ENCODE measurements at places on chromosomes 4 and X.

- DNase-seq: no peak
Measured at GRCh38 chr4:169952236-169953002, 73.8 kb downstream of the MFAP3L start.

DNA sequence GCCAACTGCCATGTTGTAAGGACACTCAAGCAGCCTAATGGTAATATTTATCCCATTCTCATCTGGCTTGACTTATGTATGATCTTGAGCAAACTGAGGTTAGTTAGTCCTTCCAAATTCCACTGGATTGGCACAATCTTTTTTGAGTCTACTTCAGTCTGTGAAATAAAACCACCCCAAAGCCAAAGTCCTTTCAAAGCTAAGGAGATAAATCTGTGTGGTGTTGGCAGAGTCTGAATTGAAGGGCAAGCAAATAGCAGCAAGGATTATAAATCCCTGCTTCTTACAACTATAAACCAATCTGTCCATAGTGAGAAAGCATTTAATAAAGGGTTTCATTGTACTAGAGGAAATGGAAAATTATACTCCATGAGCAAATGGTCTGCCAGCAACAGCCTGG is 233.9 kb upstream of the GLRA2 start:
- DNase-seq: no peak

DNA sequence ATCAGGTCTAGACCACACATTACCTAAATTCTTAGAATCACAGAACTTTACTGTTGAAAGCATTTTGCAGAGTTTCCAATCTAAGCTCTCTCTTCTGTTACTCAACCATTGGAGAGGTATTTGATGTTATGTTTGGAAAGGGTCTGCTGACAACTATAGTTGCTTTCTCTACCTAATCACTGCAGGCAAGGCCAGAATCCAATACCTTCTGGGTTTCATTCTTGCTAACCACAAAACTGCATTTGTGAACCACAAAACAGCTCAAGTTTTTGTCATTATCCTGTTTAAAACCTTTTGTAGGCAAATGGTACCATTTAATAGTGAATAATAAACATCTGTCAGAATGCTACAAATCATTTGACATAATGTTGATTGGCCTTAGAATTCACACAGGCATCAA is 380.1 kb downstream of the GASK1B start:
- no peak for DNase-seq

- DNase-seq: no peak
Measured at GRCh38 chrX:34909151-34909550, 33.4 kb upstream of the FAM47B start.

GRCh38 chr4:147643616-147644015 is 26.4 kb downstream of the TMEM184C start:
- no peak for DNase-seq

GRCh38 chrX:122579526-122579925 is 604.6 kb upstream of the GRIA3 start:
- DNase-seq: no peak

DNA sequence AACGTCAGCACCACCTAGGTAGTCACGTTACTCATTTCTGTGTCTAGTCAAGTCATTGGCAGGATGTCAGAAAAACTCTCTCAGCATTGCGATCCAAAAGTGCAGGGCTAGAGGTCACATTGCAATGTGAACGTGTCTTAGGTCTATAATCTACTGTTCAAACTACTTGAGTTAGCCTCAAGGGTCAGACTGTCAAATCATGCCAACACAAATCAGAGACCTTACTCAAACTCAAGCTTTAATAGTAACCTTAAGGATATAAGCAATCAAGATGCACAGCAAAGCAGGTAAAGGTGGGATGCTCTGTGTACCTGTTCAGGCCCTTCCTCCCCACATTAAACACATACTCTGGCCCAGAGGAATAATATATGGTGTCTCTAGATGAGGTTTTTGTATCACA is 114.4 kb upstream of the NOCT start:
- DNase-seq: no peak

DNA sequence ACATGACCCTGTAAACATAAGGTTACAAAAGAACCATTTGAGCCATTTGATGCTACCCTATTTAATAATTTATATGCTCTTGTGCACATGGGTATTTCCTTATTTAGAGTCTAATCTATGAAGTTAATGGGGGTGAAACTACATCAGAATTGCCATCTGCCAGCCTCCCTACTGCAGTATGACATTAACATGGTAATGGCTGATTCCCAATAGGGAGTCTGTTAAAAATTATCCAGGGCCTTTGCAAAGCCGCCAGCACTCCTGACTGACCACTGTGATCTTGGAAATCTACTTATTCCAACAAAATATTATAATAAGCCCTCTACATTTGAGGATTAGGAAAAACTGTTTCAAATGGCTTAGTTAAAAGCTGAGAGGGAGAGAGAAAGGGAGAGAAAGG is 153.7 kb downstream of the CLCN4 start:
- DNase-seq: no peak

- DNase-seq: no peak
Measured at GRCh38 chrX:123291623-123292022, 107.5 kb downstream of the GRIA3 start.

- DNase-seq: no peak
Measured at GRCh38 chr4:133154725-133155124, 5.6 kb downstream of the PCDH10 start.
